ENCODE measurements at places on chromosomes 3 and 15. TPM values are rescaled to one million over a fixed set of nuclear protein-coding genes. Genes with fewer than 3 reads are reported as not detected.

- no peak for DNase-seq
These were observed 40.8 kb downstream of the KCNAB1 start for GRCh38 chr3:156161172-156161571.

The EPHA3 gene
- total RNA-seq: 63.0 TPM

DNA sequence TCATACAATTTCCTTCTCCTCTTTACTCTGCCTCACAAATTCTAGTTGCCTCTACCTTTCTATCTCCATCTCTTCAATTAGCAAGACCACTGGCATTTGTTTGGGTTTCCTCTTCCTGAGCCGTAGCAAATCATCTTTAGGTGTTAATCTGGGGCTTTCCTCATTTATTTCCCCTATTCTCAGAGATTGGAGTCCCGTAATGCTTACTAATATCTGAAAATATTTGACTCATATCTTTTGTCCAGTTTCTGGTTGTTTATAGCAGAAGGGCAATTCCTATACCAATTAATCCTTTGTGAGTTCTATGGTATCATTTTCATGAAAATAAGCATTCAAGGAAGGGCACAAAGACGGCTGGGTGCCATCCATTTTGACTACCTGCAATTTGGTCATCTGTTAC, 103.7 kb downstream of the NR2E3 start:
- DNase-seq: no peak

GRCh38 chr15:85744579-85744978, 50.1 kb downstream of the KLHL25 start:
- DNase-seq: no peak

The PLIN1 gene
- 0.48 TPM for total RNA-seq

DNA sequence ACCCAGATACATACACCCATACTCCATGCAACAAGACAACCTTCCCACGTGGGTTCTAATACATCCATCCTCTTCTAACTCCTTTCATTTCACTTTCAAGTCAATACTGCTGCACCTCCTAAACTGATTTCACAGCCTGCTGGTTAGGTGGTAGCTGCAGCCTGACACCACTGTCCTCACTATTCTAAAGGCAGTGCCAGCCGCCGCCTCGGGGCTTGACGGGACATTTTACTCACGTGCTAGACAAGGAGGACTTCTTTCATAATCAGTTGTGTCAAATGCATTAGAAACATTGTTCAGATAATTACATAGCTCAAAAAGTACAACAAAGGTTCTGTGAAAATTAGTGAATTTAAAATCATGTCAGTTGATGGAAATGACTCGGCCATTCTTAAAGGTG, 6.3 kb downstream of the UROC1 start:
- no peak for DNase-seq

DNA sequence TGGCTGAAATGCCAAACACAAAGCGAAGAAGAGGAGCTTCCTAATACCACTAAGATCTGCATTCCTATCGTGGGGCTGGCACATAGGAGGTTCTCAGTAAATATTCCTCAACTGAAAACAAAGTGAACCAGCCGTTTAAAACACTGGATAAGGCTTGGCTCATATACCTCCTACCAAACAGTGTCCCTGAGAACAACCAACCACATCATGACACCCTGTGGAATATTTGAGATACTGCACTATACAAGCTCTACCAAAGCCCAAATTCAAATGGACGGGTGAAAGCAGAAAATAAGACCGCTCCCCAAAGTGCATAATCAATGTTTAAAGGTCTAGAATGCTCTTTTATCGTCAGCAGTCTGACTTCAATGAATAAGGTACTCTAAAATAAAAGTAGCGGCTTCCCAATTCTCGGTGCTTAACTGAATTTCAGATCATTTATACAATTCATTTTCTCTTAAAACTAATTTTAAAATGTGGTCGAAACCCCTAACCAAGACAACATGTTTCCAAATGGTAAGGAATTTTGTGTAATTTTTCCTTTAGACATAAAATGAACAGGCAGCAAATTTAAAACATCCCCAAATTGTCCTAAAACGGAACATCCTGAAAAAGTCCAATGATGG, 425.8 kb downstream of the ERC2 start:
- DNase-seq: no peak

The CHP1 gene
- total RNA-seq: 54.7 TPM

DNA sequence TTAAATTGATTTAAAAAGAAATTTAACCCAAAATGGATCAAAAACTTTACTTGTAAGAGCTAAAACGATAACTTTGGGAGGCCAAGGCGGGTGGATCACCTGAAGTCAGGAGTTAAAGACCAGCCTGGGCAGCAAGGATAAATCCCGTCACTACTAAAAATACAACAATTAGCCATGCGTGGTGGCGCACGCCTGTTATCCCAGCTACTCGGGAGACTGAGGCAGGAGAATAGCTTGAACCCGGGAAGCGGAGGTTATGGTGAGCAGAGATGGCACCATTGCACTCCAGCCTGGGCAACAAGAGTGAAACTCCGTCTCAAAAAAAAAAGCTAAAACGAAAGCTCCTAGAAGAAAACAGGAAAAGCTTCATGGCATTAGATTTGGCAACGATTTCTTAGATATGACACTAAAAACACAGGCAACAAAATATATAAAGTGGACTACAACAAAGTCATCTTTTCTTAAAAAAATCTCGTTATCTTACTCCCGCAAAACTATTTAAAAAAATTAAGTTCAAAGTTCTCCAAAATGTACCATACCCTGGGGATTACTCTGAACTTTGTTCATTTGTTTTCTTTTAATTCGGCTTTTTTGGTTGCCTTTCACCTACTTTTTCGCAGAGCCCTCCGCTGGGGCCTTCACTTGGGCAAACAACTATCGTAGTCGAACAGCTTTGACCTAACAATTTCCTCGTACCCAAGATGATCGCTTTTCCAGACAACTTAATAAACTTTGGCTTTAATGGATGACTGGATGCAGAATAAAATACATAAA, 2.9 kb downstream of the HDDC3 start:
- no peak for DNase-seq

GRCh38 chr15:77974098-77974414, 103.5 kb downstream of the TBC1D2B start:
- DNase-seq: no peak

DNA sequence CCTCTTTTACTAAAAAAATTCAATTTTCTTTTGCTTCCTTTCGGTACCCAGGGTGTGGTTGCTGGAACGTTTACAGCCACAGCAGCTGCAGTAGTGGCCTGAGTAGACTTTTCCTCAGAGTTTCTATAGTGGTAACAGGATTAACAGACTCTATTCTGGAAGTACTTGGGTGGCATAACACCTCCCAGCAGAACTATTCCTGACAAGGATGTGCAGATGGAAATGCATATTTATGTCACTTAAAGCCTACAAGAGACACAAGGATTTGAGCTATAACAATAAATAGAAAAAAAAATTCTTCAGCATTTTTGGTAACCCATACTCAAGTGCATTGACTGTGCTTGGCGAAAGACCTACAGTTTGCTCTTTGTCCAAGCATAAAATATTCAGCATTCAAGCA, 94.0 kb downstream of the MDFIC2 start:
- DNase-seq: no peak

The C15orf62 gene
- 0.55 TPM for total RNA-seq

The VWA5B2 gene
- total RNA-seq: not detected

DNA sequence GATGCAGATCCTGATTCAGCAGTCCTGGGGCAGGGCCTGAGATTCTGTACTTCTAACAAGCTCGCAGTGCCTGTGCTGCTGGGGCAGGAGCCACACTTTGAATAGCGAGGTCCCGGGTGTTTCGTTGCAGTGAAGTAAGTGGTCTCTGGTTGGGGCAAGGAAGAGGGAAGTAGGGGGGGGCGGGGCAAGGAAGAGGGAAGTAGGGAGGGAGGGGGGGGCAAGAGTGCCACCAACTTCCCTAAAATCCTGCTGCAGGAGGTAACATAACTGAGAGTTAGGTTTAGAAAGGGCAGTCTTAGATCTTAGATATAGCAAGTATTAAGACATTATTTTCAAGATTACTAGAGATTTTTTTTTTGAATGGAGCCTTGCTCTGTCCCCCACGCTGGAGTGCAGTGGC, 35.5 kb downstream of the CRTAP start:
- no peak for DNase-seq

GRCh38 chr15:43794269-43795037, 2.3 kb downstream of the SERF2 start:
- DNase-seq: no peak

The PLSCR2 gene
- not detected for total RNA-seq
